CD4-positive, alpha-beta T cell treated with Interleukin-6 at 100 ng/mL for 8 hours (primary cell): ENCODE measurements at places on chromosomes 4 and X.
A peak's percentile ranks its signal among the peaks of the same experiment; 100 is the strongest.

- DNase-seq, result no peak
Observed at GRCh38 chr4:826508-827208, 729 bp upstream of the CPLX1 start.

- DNase-seq, result no peak
Observed at GRCh38 chr4:152394791-152395190, 141.1 kb downstream of the FBXW7 start.

DNA sequence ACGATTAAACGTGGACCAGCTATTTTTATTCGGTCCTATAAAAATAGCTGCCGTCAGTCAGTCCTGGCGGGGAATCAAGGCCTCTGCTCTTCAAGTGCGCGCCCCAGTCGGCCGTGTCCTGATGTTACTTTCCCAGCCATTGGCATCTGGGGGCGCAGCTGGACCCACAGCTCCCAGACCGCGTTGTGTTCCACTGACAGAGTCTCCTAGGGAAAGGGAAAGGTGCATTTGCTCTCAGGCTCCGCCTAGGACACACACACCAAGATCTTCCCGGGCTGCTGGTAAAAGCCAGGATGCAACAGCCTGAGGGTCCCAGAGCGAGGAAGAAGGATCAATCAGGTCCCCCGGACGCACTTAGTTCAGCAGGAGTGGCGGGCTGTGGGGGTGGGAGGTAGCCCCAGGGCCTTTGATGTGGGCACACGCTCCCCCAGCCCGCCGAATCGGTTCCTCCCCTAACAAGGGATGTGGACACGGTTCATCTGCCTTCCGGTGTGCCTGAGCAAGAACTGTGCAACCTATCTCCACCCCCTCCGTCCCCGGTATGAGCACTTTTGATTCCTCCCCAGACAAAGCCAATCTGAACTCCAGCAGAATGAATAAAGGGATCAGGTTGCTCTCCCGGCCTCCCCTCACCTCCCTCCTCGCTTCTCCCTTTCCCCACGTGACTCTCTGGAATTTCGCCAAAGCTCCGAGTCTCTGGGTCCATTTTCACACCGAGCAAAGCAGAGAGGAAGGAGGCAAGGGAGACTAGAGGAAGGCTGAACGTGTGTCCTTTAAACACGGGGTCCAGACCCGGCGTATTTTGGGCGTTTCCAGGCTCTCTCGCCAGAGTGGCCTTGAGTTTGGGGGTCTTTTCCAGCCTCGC lies 626 bp upstream of the FRAS1 start:
- peak; percentile 9 for DNase-seq

DNA sequence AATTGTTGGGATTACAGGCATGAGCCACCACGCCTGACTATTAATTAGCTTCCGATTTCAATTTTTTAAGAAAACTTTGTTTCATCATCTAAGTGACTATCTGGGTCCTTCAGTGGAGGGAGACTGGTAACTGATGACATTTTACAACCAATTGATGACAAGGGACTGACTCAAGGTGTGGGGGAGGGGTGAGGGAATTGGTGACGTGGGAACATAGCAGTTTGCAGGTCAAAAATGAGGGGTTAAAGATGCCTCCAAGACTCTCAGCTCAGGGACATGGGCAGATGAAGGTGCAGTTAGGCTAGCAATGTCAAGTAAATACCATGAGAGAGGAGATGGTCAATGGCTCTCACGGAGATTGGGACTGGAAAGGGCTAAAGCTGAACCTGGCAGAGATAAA lies 5.7 kb upstream of the FAM9C start:
- no peak for DNase-seq

- no peak for DNase-seq
Observed at GRCh38 chr4:121953860-121954259, 2.0 kb upstream of the TRPC3 start.

GRCh38 chr4:70746179-70746839 lies 24.5 kb downstream of the RUFY3 start:
- no peak for DNase-seq

DNA sequence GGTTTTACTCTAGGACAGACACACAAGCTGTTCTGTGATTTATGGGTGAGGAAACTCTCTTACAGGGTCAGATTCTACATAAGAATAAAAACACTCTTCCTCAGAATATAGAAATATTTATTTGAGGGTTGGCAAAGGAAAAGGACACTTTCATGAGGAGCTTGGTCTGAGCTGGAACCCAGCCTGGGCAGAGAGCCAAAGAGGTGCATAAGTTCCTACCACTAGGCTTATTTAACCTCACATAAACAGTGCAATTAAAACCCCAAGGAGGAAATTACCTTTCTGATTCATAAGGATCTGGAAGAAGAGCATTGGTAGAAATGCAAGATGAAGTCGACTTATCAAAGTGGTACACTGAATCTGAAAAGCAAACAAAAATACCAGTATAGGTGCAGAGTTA lies 32.9 kb downstream of the SETD7 start:
- DNase-seq, result no peak

DNA sequence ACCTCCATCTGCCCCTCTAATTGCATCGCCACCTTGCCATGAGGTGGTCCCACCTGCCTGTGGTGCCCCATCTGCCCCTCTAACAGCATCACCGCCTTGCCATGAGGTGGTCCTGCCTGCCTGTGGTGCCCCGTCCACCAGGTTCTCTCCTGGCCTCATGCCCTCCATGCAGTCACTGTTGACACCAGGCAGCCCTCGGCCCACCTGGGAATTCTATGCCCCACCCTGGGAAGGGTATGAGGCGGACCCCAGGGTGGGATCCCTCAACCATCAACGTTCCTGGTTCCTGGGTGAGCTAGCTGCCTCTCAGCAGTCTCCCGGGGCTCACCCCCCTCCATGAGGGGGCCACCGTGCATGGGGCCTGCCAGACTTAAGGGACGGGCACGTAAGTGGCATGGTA lies 38.9 kb downstream of the ACOX3 start:
- DNase-seq, result no peak

DNA sequence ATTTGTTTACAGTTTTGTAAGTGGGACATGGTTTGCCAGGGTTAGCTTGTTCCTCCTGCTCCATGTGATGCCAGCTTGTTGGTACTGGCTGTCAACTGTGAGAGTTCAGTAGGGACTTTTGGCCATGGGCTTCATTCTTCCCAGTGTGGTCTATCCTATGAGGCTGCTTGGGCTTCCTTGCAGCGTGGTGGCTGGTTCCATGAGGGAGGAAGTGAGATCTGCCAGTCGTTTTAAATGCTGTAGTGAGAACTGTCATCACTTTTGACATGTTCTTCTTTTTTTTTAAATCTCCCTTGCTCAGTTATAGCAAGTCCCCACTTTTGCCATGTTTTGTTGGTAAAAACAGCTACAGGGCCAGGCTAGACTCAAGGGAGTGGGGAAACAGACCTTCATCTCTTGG lies 15.9 kb downstream of the NSD2 start:
- DNase-seq, result no peak

GRCh38 chrX:130523460-130524394 lies 121.9 kb downstream of the RBMX2 start:
- DNase-seq, result no peak

- DNase-seq, result no peak
Observed at GRCh38 chr4:107318078-107318477, 282.0 kb upstream of the DKK2 start.

DNA sequence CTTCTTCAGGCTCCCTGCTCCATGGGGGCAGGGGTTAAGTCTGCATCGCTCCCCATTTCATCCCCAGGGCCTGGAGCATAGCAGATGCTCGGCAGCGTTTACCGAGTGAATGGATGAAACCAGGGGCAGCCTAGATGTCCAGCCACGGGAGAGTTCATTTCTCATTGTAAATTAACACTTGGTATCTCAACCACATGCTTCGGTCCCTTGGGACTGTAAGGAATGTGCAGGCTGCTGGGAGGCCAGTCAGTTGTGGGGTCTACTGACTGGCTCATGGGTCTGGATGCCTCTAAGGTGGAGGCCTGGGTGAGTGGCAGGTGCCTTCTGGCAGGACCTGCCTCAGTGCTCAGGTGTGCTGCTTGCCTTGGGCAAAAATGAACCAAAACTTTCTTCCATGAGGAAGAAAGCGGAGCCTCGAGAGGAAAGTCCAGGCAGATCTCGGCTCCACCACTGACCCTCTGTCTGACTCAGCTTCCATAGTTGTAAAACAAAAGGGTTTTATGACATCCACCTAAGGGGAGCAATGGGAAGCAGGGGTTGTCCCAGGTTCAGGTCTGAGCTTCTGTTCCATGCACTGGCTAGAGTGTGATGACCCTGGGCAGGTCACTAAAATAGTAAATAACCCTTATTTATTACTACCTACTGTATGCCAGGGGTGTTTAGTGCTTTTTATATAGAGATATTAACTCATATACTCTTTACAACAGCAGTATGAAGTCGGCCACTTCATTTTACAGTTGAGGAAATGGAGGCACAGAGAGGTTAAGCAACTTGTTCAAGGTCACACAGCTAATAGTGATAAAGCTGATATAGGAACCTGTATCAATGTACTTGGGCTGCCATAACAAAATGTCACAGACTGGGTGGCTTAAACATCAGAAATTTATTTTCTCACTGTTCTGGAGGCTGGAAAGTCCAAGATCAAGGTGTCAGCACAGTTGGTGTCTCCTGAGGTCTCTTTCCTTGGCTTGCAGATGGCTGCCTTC lies 144.3 kb upstream of the STX18 start:
- DNase-seq, result no peak

DNA sequence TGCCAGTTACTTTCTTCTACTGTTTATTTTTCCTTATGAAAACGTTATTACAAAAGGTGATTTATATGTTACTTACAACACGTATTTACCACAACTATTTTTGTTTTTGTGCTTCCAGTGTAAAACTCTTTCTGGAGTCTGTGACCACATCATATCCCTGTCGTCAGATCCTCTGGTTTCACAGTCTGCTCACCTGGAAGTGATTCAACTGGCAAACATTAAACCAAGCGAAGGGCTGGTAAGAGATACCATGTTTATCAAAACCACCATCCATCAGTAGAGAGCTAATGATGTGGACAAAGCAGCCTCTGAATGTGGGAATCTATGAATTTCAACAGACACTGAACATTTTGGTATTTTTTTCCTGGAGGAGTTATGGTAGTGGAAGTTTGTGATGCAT lies 116.1 kb downstream of the CNKSR2 start:
- DNase-seq, result no peak

GRCh38 chrX:6885396-6885795 lies 262.1 kb upstream of the STS start:
- no peak for DNase-seq
